NCI-H82 (cell line): ENCODE measurements at places on chromosomes 5 and 9.

GRCh38 chr5:74603376-74603775, 37.2 kb downstream of the ENC1 start:
- no peak for DNase-seq

DNA sequence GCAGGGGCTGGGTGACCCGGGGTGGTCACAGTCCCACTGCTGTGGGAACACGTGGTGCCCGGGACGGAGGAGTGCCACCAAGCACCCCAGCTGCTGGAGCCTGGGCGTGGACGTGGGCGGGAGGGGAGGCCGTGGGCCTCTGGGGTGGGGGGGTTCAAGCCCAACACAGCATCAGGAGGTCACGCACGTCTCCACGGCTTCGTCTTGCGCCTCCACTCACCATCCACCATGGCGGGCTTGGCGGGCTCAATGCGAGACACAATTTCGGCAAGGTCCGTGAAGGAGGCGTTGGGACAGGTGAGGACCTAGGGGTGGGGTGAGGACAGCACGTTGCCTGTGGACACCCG, 2.2 kb upstream of the NSMF start:
- DNase-seq: no peak

DNA sequence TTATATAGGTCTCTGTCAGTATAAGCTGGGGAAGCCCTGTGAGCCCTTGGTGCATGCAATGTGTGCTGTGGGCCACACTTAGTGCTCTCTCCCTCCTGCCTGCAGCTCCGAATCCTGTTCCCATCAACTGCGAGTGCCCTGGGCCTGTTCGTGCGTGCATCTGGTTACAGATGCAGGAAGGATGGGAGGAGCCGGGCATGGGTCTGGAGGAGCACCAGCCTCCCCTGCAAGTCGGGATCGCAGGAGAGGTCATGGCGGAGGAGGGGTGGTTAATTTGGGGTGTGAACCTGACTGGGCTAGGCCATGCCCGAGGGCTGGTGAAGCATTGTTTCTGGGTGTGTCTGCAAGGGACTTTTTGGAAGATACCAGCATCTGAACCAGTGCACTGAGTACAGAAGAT, 274.6 kb upstream of the IRX4 start:
- no peak for DNase-seq

DNA sequence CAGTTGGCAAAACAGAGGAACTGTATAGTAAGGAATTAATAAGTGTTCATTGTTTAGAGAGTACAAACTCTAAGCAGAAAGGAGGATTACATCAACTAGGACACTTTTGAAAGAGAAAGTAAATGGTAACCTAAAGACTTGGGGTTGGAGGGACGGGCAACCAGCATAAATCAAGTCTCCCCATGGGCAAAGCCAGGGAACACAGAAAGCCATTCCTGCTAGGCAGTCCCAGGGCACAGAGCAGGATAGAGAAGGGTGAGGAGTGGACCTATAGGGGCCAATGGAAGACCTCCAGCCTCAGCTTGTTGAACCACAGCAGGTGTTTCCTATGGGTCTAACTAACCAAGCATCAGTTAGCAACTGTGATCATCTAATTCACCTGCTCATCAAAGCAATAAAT, 9.2 kb upstream of the ERAP1 start:
- no peak for DNase-seq

DNA sequence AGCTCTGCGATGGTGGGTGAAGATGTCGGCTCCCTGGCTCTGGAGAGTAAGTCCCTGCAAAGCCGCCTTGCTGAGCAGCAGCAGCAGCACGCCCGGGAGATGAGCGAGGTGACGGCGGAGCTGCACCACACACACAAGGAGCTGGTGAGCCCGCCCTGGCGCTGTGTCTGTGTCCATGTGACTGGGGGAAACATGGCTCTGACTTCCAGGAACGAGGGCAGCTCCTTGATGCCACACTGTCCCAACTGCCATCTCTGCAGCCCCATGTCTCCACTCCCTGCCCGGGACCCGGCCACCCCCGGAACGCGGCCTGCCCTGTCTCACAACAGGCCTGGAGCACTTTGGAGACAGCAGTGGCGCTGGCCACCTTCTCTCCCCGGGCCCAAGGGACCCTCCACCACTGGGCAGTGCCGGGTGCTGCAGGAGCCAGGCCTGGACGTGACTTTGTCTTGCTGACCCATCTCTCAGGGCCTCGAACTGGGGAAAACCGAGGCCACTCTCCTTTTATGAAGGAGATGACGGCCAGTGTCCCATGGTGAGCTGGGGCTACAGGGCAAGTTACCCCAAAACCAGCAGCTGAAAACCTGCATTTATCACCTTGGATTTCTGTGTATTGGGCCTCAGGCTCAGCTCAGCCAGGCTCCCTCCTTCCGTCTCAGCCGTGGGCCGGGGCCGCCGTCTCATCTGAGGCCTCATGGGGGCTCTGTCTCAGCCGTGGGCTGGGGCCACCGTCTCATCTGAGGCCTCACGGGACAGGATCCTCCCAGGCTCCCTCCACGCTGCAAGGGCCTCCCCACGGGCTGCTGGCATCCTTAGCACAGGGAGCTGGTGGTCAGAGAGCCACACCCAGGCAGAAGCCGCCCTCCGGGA, 28.6 kb downstream of the CEP72 start:
- no peak for DNase-seq

DNA sequence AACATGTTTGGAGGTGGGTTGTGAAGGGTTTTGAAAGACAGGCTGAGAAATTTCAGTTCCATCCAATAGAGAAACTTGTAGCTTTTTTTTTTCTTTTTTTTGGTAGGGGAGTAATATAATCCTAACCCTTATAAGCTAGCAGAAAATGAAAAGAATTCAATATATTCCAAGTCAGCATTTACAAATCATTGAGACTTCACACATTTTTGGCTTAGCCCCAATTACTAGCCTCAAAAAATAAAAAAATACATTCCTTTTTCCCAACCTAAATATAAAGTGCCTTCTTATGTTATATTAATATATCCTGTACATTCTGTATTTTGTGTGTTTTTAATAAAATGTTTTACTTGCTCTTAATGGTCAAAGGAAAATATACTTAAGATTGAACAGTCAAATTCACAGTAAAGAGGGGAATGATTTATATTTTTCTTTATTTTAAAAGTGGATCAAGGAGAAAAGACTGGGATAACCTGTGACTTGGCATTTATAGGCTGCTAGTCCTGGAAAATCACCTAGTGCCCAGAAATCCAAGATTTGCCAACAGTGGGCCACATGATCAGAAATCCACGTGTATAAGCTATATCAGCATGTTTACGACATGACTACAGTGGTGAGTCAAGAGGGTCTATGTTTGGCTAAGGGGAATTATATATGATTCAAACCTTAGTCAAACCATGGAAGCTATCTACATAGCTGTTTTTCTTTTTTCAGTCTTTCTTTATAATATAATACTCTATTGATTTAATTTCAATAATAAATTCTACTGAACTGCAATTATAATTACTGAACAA, 14.5 kb downstream of the HACD4 start:
- no peak for DNase-seq

GRCh38 chr5:106489004-106489403, 1181.7 kb downstream of the EFNA5 start:
- no peak for DNase-seq

DNA sequence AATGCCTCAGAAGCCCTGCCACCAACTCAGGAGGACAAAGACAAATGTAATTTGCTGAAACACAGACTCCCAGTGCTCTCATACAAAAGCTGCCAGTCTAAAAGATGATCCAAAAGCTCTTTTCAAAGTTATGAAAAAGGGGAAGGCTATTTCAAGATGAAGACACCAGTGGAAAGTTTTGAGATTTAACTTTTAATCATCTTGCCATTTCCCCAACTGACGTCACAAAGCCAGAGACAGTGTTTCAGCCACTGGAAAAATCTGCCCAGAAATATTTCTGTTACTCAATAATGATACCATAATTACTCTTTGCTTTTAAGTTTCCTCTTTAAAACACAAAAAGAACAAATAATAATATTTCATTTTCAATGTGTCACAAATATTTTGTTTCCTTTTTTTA, 20.9 kb downstream of the ENG start:
- no peak for DNase-seq

DNA sequence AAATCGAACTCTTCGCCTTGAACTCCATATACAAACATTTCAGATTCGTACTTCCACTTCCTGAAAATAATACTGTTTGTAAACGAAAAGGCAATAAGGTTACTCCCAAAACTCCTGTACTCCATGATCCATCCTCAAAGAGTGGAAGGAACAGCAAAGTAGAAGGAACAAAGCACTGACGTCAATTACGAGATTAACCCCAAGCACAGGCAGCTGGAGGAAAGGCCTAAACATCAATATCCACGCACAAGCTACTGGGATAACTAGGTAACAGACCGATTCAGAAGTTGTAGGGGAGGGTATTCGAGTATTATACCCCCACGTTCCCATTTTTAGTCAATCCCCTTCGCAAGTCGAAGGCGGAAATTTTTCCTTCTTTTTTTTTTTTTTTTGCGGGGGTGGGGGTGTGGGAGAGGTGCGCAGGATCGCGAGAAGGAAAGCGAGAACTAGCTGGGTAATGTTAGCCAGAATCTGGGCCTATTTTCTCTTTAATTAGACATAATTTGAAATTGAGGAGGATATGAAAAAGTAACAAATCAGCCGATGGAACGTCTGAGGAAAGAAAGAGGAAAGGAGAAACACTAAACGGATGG, 909 bp downstream of the AFF4 start:
- peak; percentile 85 for DNase-seq

GRCh38 chr5:55327281-55327680, 19.5 kb downstream of the MTREX start:
- no peak for DNase-seq

DNA sequence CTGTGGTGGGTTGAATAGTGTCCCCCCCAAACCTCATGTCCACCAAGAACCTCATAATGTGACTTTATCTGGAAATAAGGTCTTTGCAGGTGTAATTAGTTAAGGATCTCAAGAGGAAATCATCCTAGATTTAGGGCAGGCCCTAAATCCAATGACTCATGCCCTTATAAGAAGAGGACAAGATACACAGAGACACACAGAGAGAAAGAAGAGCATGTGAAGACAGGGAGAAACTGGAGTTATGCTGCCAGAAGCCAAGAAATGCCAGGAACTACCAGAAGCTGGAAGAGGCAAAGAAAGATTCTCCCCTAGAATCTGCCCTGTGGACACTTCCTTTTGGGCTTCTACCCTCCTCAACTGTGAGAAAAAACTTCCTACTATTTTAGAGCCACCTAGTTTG, 8.8 kb downstream of the FAM13B start:
- no peak for DNase-seq

GRCh38 chr5:168881427-168882149, 302.4 kb upstream of the PANK3 start:
- peak; percentile 90 for DNase-seq

DNA sequence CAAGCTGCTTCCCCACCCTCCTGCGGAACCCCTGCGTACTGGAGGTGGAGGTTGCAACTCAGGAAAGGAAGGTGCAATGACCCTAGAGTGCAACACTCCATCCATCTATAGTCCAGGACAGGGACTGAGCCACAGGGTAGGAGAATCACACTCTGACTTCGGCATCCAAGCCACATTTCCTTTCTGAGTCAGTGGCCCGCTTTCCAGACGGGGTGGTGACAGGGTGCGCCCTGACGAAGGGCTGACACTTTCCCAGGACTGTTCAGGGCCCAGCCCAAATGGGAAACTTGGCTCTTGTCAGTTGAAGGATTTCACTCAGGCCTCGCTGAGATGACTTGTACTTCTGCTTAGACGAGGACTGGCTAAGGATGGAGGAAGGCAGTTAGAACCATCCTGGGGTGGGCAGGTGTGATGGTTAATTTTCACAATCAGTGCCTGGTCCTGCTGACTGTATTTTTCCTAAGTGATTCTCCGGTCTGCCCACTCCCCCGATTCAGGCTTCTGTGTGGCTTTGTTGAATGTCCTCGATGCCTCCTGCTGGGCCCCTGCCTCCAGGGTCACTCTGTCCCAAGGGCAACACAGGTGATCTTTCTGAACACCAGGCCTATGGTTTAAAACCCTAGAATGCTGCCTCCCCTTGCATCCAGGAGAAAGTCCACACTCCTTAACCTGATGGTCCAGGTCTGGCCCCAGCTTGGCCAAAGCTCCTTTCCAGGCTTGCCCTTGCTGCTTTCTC, 228.1 kb downstream of the FSTL4 start:
- DNase-seq: no peak

DNA sequence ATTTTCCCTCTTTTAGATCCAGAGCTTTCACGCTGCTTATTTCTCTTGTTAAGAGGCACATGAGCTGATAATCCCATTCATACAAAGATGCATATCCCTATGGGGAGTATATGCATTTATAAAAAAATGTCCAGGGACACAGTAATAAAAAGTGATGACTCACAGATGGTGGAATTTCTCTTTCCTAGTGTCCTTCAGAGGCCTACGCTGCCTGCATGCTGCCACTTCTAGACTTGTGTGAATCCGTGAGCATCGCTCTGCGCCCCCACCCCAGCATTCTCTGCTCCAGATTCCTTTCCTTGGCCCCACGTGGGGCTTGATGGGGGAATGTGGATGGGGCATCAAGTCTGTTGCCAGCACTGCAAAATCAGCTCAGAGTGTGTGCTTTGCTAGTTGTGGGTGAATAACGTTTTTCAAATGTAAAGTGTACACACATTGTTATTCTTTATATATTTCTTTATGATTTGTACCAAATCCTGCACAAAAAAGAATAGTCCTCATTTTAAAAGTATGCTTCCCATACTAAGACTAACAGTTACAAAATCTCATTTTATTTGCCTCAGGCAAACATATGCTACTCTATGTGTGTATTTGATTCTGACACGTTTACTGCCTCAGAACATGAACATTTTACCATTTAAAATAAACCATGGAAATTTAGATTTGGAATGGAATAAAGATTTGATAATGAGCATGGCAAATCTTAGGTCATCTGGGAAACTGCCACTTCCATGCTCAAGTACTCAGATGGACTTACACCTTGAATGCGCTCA, 22.4 kb upstream of the RASGRF2 start:
- DNase-seq: no peak

GRCh38 chr9:33110686-33111085, 34.2 kb upstream of the SMU1 start:
- no peak for DNase-seq

DNA sequence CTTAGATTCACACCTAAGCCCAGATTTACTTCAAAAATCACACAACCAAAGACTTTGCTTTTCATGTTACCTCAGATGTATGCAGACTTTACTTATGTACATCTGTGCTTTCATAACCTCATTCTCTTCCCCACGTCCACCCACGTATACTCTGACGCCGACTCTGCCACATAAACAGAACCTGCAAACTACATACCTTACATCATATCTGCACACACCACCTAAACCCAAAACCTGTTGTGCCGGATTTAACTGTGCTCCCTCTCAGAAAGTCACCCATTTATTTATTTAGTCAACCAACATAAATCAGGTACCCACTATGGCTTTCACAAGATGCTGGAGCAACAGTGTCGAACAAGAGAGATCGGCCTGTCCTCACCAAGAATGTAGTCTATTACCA, 1.0 kb upstream of the DPYSL3 start:
- no peak for DNase-seq

DNA sequence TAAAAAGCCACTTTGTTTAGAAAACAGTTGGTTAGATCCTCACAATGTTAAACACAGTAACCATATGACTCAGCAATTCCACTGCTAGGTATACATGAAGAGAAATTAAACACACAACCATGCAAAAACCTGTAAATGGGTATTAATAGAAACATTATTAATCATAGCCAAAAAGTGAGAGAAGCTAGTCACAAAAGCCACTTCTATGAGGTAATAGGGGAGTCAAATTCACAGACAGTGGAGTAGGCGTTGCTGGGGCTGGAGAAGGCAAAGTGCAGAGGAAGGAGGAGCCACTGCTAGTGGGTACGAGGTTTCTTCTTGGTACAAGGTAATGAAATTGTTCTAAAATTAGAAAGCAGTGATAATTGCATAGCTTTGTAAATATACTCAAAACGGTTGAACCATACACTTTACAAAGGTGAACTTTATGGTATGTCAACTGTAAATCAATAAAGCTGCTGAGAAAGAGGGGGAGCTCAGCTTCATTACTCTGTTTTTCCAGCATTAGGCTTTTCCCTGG, 364.4 kb downstream of the GADD45G start:
- DNase-seq: no peak
